ENCODE measurements at places on chromosomes 3 and 15.

- DNase-seq, result no peak
Observed at GRCh38 chr3:154275965-154276364, 48.3 kb downstream of the DHX36 start.

GRCh38 chr3:8503871-8504610 is 2.4 kb downstream of the LMCD1 start:
- DNase-seq, result peak; percentile 40

DNA sequence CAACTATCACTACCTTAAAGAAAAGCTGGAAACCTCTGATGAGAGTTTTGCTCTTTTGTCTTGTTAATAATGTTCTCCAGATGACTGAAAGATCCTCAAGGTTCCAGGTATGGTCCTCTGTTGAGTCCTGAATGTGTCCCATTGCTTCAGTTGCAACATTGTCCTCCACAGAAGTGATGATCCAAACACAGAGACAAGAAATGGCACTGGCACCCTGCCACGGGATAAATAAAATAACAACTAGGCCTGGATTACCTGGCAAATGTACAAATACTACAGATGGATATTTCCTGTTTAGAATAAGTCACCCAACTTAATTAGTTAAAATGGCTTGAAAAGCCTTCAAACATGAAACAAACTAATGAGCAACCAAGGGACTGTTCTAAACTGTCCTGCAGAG is 58.3 kb downstream of the EIF3J start:
- no peak for DNase-seq

- no peak for DNase-seq
Observed at GRCh38 chr15:96097661-96098060, 232.8 kb upstream of the NR2F2 start.

GRCh38 chr3:69767571-69767970 is 28.3 kb downstream of the MITF start:
- DNase-seq, result peak; percentile 54

- DNase-seq, result no peak
Observed at GRCh38 chr3:38648024-38648658, 1.3 kb downstream of the SCN5A start.

- DNase-seq, result no peak
Observed at GRCh38 chr3:36381311-36381956, 1.1 kb downstream of the STAC start.

GRCh38 chr3:109070211-109070610 is 47.7 kb downstream of the MORC1 start:
- DNase-seq, result no peak

- DNase-seq, result no peak
Observed at GRCh38 chr3:69144631-69145245, 22.3 kb upstream of the LMOD3 start.

DNA sequence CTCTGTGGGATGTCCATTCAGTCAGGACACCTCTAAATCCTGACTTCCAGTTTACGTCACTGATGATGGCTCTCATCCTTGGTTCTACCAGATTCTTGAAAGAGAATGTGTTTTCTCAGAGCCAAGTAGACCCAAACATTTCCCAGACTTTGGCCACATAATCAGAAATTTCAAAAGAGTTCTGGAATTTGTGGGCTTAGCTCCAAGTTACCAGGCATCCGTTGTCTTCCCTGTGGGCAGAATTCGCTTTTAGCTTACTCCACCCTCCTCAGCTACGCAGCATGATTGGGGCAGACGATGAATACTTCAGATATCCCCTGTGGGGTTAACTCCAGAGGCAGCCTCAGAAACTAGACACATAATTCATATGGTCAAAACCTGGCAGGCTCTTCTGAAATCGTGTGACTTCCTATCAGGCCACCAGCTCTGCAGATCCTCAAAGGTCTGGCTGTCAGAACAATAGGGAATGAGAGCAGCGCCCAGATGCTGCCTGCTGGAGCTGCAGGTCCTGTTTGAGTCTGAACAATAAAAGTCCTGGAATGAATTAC is 30.6 kb downstream of the CRTC3 start:
- DNase-seq, result peak; percentile 27

GRCh38 chr3:97940034-97940433 is 32.2 kb downstream of the RIOX2 start:
- DNase-seq, result no peak

All from renal cortical epithelial cell (primary cell).